ENCODE measurements at places on chromosomes 7 and 10. TPM values are rescaled to one million over a fixed set of nuclear protein-coding genes. Genes with fewer than 3 reads are reported as not detected.

Gene SPACDR
- 0.88 TPM for total RNA-seq

Gene TMEM236
- under 0.01 TPM for total RNA-seq

Gene HOXA3
- 2.3 TPM for total RNA-seq

Gene LIPM
- total RNA-seq: not detected

Gene ZFAND4
- 8.6 TPM for total RNA-seq

Gene KLLN
- total RNA-seq: 0.66 TPM

Gene GIMAP7
- not detected for total RNA-seq

Gene UMAD1
- 13.5 TPM for total RNA-seq

Gene IGFBP3
- total RNA-seq: 13.5 TPM

Gene VIPR2
- total RNA-seq: not detected

Gene DRGX
- total RNA-seq: not detected

Gene STRIP2
- total RNA-seq: 8.7 TPM

Gene IFIT2
- total RNA-seq: 2.7 TPM

Gene TDRD1
- not detected for total RNA-seq

Gene WNT8B
- not detected for total RNA-seq

Gene AZGP1
- not detected for total RNA-seq

Gene FAM25A
- total RNA-seq: not detected

Gene BAMBI
- total RNA-seq: 280 TPM

Gene CPXM2
- 0.72 TPM for total RNA-seq

Gene LHFPL3
- total RNA-seq: not detected

Gene TRPV5
- total RNA-seq: not detected

Gene NPY4R
- total RNA-seq: 0.22 TPM

Gene RET
- total RNA-seq: 0.22 TPM

Gene TFEC
- total RNA-seq: not detected

Gene ITGA8
- total RNA-seq: under 0.01 TPM

Gene PAX4
- not detected for total RNA-seq

Gene NFE2L3
- 31.6 TPM for total RNA-seq

Gene KCNK18
- total RNA-seq: not detected

Gene FAM20C
- 86.5 TPM for total RNA-seq

Gene SH2D4B
- total RNA-seq: 0.29 TPM

Gene TBX20
- 16.0 TPM for total RNA-seq

Gene ZNF467
- 0.72 TPM for total RNA-seq

Gene INMT
- 17.8 TPM for total RNA-seq

Gene UNCX
- total RNA-seq: not detected

Gene OTUD1
- 10.3 TPM for total RNA-seq

Gene ARHGAP21
- total RNA-seq: 68.7 TPM

Gene NUDT5
- total RNA-seq: 66.7 TPM

Gene TMEM254
- total RNA-seq: 6.9 TPM

Gene LIMK1
- total RNA-seq: 94.5 TPM

Gene PVRIG
- not detected for total RNA-seq

Gene SPDYE11
- not detected for total RNA-seq

Gene CAMK2B
- 0.22 TPM for total RNA-seq

Gene FAM131B
- total RNA-seq: 1.1 TPM

Measured in placental pericyte (primary cell).